Fibroblast of skin of right quadriceps (primary cell): ENCODE measurements at places on chromosomes 16 and 17.

GRCh38 chr16:73154063-73154870, 106.3 kb upstream of the ZFHX3 start:
- no peak for DNase-seq

- no peak for DNase-seq
Measured at GRCh38 chr16:11979013-11979672, 2.6 kb downstream of the SNX29 start.

DNA sequence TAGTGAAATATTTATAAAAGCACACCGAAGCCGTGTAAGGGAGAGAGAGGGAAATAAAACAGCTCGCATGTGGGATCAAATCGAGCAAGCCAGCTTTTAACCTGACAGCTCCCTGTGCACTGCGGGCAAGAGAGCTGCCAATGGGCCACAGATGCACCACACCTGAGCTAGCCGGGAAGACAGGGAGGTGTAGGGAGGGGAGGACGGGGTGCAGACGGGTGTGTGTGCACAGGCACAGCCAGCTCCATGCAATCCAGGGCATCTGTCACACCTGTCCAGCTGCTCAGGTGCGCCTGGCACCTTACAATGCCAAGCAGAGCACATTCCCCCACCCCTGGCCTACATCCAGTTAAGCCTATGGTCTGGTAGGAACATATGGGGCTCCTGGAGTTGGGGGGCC, 70.0 kb downstream of the C16orf78 start:
- no peak for DNase-seq

GRCh38 chr17:68305142-68305541, 13.8 kb downstream of the ARSG start:
- DNase-seq: no peak

DNA sequence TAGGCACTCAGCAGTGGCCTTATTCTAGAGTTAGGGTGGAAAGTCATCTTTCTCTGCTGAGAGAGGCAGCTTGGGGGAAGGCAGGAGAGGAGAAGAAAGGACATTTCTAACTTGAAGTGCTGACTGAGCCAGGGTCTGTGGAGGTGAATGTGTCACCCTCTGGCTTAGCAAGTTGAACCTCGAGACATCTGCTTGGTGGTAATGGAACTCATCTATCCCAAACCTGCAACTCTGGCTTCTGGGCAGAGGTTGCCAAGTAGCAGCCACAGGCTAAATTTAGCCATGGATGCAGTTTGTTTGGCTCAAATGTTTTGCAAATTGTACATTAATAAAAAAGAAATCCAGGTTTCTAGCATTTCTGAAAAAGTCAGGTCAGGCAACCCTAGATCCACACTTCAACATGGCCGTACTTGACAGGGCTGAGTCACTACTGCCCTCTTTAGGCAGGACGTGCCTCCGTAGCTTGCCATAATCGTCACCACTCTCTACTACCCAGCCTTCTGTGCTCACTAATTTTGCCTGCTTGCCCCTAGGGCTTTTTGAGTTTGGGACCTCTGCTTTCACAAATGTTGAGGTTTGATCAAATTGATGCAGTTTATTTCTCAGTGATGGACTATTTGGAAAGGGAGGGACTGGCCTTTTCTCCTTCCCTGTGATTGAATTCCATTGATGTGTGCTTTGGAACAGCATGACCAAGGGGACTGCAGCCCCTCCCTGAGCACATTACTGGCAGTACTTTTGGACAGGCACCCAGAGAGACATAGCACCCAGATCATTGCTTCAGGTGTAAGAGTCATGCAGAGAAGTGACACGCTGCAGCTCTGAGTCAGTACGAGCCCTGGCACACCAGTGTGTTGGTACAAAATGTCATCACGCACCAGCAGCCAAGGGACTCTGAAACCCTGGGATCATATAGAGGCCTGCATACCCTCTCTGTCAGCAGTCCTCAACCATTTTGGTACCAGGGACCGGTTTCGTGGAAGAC, 5.2 kb downstream of the CDH13 start:
- DNase-seq: no peak

GRCh38 chr17:40025991-40026815, 11.0 kb downstream of the CSF3 start:
- no peak for DNase-seq

- DNase-seq: peak; percentile 8
Measured at GRCh38 chr17:70912716-70913485, 743.6 kb downstream of the KCNJ2 start.

GRCh38 chr17:32861981-32862380, 14.9 kb downstream of the MYO1D start:
- no peak for DNase-seq

- DNase-seq: no peak
Measured at GRCh38 chr17:699345-699744, 15.3 kb downstream of the VPS53 start.

DNA sequence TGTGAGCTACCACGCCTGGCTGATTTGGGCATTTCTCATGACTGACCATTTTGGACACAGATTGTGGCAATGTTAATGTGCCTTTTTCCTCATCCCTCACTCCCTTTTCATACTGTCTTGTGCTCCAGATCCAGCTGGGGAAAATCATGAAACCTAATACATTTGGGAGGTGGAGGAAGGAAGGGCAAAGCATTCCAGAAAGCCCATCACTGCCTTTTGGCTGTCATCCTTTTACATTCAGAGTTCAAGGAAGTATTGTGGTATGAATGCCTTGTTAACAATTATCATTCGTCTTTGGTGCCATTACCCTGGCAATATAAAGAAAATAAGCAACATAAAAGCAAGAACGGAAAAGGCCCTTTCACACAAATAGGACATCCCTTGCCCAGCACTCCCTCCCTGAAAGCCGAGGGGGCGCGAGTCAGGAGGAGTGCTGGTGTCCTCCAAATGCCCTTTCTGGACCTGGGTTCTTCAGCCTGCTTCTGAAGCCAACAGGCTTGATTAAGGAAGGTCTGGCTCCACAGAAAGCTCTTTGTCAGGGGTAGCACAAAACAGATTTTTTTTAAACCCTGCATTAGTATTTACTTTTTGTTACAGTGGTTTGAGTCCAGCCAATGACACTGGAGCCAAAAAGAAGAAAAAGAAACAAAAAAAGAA, 20.1 kb downstream of the NMT1 start:
- DNase-seq: no peak

GRCh38 chr16:77434530-77435271, at the start of gene ADAMTS18:
Gene ADAMTS18, minus strand, starts transcription at chr16:77435034. Its CDS starts 339 bp downstream, at chr16:77434695.
- no peak for DNase-seq

DNA sequence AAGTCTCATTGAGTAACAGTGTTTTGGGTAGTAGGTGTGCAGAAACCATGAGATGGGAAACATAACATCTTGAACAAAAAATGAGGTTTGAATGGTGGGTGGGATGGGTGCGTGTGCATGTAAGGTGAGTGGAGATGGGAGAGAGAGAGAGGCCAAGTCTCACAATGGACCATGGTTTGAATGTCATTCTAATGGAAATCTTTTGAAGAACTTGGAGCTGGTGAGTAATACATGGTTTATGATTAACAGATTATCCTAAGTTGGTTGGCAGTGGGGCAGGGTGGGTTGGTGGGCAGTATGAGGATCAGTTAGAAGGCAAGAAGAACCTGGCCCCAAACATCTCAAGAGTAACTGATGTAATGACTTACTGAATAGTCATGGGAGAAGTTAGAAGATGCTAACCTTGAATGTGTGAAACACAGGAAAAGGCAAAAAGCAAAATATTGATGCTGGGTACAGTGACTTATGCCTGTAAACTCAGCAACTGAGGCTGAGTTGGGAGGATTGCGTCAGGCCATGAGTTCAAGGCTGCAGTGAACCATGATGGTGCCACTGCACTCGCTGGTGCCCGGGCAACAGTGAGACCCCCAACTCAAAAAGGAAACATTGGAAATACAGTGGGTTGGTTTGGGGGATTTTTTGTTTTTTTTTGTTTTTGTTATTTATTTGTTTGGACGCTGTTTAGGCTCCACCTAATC, 32.7 kb downstream of the ZNF207 start:
- no peak for DNase-seq

DNA sequence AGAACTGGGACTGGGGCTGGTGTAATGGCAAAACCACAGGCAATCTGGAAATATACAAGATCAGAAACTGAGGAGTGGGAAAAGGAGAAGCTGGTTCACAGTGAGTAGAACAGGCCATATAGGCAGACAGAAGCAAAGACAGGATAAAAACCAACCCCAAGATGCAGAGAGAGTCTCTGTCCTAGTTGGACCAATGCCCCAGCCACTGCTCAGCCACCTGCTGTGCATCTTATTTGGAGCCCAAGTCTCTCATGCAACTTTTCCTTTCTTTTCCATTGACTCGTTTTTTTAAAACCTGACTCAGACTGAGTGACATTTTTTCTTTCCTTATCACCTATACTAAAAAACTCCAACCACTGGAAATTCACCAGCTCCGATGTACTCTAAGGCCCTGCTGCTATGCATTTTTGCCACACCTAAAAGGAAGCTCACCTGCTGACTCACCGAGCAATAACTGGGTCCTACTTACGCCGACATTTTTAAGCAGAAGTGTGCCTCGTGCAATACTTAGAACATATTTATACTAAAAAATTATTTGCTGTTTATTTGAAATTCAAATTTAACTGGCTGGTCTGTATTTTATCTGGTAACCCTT, 100.8 kb upstream of the XYLT1 start:
- no peak for DNase-seq

DNA sequence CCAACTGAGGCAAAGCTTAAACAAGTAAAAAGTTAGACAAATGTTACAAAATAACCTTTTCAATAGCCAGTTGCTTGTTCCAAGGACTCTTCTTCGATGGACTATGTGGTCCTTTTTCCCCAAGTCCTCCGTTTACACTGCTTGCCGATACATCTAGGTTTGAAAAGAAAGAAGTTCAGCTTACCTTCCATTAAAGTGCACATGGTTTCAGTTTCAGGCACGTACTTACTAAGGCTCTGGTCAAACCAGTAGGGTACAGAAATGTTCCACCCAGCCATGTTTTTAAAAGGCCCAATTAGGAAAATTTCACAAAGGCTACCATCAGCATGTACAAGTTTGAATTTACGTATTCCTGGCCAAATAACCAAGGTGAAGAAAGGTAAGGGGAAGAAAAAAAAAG, 2.1 kb downstream of the SRSF2 start:
- DNase-seq: peak; percentile 19

- DNase-seq: peak; percentile 87
Measured at GRCh38 chr17:7889166-7889955, 772 bp downstream of the CHD3 start.

- DNase-seq: no peak
Measured at GRCh38 chr16:5461574-5461973, 364.0 kb upstream of the EEF2KMT start.

DNA sequence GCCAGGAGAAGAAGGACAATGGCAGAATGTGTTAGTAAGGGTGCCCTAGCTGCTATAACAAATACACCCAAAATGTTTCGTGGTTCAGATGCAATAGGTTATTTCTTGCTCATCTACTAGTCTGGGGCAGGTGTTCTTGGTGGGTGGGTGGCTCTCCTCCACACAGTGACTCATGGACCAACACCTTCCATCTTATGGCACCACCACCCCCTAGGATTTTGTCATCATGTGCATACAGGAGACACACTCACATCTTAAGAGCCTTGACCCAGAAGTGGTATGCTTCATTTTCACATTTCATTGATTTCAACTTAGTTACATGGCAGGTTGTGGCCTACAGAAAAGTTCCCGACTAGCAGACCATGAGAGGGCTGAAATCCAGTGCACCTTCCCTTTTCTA, 114.7 kb downstream of the AMFR start:
- no peak for DNase-seq

- peak; percentile 97 for DNase-seq
Measured at GRCh38 chr16:50202926-50203624, 50.0 kb downstream of the TENT4B start.

GRCh38 chr16:4376893-4377572, 5.4 kb downstream of the VASN start:
- no peak for DNase-seq

DNA sequence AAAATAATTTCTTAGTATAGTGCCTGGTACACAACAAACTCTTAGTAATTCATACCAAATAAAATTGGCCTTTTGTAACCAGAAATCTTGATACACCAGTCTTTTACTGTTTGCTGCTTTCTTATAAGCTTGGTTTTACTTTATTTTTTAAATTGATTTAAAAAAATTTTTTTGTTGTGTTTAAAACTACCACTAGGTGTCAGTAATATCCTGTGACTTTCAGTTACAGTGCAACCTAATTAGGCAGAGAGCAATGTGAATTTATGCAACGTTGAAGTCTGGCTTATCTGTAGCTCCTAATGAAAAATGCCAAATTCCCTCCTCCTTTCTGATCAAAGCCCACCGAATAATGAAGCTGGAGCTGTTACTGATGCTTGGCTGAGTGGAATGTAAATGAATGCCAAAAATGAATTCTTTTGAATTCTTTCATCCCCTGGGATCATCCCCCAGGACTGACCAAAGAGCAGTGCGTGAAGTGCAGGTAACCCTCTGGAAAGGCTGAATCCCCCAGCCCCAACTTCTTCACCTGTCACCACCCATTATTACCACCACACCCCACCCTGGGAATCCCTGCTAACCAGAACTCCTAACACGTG, 3.8 kb downstream of the ERCC4 start:
- peak; percentile 56 for DNase-seq

DNA sequence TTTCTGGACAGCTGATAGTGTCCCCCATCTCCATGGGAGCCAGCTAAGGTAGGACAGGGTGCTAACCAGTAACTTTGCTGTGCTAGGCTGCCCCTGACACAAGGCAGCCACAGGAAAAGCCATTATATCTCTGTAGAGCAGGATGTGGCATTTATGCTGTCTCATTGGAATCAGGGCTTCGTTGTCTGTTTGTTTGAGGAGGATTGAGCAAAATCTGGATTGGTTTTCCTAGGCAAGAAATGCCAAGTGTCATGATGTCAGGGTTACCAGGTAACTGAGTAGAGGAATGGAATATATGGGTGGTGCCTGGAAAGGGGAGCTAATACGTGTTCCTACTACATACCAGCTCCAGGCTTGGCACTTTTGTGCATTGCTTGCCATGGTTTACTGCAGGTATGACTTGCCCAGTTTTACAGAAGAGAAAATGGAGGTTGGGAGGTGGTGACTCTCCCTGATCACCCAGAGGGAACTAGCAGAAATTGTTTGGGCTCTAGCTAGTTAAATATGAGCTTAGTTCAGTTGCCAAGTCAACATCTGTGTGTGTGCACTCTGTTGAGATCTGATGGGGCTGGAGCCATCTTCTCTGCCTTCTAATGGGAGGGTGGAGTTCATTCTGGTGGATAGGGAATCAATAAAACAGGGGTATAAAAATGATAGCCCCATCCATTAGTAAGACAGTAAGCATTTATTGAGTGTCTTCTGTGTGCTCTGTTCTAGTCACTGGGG, 33.9 kb downstream of the GNAO1 start:
- no peak for DNase-seq

- peak; percentile 34 for DNase-seq
Measured at GRCh38 chr16:56451753-56452689, 667 bp downstream of the OGFOD1 start.
